ENCODE measurements at places on chromosomes 3 and 15. TPM values are rescaled to one million over a fixed set of nuclear protein-coding genes. Genes with fewer than 3 reads are reported as not detected.

DNA sequence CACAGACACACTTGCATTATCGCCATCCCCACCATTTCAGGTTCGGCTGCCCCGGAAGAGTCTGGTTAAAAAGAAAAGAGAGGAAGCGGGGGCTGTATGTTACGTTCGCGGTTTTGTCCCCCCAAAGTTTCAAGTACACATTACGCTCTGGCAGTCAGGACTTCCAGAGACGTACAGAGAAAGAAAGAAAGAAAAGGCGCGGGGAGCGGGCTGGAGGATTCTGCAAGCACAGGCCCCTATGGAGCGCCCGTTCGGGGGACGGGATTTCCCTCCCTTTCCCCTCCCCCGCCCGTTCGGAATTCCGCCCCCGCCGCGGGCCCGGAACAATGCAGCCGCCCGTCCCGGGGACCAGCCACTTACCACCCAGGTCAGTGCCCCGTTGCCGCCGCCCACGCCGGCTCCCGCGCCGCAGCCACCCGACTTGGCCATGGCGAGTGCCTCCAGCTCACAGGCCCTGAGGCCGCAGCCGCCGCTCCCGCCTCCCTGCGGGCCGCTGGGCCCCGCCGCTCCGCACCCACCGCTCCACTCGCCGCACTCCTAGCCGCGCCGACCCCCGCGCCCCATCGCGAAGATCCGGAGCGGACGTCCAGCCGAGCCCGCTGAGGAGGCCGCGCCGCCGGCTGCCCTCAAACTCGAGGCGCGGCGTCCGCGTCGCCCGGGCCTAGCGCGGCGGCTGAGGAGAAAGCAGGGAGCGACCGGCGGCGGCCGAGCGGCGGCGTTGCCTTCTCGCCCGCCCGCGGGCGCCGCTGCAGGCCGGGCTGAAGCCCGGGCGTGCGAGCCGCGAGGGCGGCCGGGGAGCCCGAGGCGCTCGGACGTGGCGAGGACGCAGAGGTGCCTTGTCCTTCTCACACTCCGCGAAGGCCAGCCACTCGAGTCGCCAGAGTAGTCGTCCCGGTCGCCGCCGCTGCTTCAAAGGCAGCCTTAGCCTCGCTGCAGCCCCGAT, 567 bp downstream of the TOP2B start:
- peaks cover 27% of the 10 kb centered on the region for H3K4me1 ChIP-seq
- H3K27me3 ChIP-seq: no peaks in the 10 kb centered on the region
- H3K36me3 ChIP-seq: no peaks in the 10 kb centered on the region
- DNase-seq: no peak
- peak overlapping the region; percentile 90 for H3K4me3 ChIP-seq
- peak overlapping the region; percentile 97 for H3K27ac ChIP-seq

DNA sequence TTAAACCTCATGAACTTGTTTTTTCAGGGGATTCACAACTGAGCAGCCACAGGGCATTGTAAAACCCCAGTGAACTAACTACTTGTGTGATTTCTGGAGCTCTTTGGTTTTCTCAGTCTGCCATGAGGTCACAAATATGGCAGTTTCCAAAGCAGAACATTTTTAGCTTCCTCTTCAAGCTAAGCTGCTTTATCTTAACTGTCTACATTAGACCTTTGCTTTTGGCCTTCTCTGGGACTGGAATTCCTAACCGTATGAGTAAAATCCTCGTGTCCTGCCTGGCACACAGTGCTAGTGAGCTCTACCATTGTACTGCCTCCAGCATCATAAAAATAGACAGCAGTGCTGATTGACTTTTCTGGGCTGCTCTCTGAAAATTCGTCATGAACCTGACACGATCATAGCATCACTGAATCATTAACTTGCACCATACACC, 22.1 kb downstream of the CDIN1 start:
- DNase-seq: no peak
- H3K27ac ChIP-seq: peak overlapping the region; percentile 86
- no peaks in the 10 kb centered on the region for H3K27me3 ChIP-seq
- H3K36me3 ChIP-seq: no peaks in the 10 kb centered on the region

The DGKG gene
- 114 TPM for total RNA-seq

DNA sequence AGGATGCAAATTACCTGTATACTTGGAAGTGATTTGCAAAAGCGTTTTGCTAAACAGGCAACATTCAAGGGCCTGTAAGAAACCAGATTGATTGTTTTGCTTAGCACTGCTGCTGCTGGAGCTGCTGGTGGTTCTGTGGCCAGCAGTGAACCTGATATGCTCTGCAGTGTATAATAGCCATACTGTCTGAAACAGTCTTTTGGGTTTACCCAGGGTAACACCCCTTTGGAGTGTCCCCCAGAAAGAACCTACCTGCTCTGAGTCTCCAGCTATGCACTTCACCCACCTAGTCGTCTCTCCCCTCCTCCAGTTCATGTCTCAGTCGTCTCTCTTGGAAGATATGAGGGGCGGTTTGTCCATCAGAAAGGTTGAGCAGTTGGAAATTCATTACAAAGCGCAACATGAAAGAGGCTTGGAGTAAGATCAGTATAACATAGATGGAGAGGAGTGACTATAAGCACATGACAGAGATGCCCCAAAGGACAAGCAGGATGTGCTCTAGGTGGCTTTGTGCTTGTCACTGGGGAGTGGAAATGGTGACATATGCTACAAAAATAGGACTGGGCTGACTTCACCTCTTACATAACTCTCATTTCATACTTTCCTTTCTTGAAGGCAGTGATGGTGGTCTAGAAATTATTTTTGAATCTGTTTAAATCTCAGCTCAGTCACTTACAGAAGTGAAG, 3.8 kb downstream of the MKRN2 start:
- no peaks in the 10 kb centered on the region for H3K36me3 ChIP-seq
- no peak for DNase-seq
- H3K4me1 ChIP-seq: peaks cover 71% of the 10 kb centered on the region
- H3K27me3 ChIP-seq: no peaks in the 10 kb centered on the region

DNA sequence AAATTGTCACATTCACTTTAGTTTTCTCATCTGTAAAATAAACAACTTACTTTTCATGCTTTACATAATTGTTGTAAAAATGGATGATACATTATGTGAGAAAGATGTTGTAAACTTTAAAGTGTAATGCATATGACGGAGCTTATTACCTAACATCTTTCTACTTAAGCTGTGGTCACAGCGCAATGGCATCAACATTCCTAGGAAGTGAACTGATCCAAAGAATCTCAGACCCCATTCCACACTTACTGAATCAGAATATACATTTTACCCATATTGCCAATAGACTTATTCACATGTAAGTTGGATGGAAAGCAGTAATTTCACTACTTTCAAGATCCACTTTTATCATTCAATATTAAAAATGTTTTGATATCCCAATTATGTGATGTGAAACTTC, 497.5 kb downstream of the FGF12 start:
- DNase-seq: no peak
- no peak overlapping the region for H3K4me3 ChIP-seq
- no peaks in the 10 kb centered on the region for H3K27me3 ChIP-seq

DNA sequence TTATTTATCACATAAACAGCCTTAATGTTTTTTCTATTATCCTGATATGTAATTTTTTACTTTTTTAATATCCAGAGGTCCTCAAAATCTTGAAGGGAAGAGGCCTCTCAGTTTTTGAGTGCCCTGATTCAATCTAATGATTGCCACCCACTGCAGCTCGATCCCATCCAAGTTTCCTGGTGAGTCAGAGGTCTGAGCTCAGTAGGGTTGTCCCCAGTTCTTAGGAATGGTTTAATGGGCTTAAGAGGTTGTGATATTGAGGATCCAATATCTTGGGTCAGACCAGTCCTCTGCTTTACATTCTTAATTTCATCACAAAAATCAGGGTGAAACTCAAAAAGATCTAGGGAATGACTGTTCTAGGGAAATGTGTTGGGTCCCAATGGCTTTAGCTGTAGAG, 238.5 kb downstream of the NSUN3 start:
- peaks cover 32% of the 10 kb centered on the region for H3K4me1 ChIP-seq
- no peaks in the 10 kb centered on the region for H3K36me3 ChIP-seq
- no peak overlapping the region for H3K4me3 ChIP-seq
- no peak for DNase-seq
- H3K27me3 ChIP-seq: no peaks in the 10 kb centered on the region

DNA sequence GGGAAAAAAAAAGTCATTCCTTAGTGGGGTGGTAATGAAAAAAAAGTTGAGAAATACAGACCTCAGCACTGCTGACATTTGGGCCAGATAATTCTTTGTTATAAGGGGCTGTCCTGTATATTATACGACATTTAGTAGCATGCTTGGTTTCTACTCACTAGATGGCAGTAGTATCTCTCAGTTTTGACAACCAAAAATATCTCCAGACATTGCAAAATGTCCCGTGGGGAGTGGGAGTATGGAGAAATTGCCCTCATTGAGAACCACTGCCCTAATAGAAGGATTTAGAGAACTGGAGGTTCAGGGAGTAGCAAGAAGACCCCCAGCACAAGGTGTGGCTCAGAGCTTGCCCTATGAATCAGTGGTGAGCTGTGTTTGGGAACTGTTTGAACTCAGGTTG, 28.6 kb upstream of the TEX264 start:
- H3K4me1 ChIP-seq: no peaks in the 10 kb centered on the region
- peaks cover 100% of the 10 kb centered on the region for H3K36me3 ChIP-seq
- H3K27me3 ChIP-seq: no peaks in the 10 kb centered on the region
- no peak overlapping the region for H3K27ac ChIP-seq

The RTP3 gene
- total RNA-seq: not detected

DNA sequence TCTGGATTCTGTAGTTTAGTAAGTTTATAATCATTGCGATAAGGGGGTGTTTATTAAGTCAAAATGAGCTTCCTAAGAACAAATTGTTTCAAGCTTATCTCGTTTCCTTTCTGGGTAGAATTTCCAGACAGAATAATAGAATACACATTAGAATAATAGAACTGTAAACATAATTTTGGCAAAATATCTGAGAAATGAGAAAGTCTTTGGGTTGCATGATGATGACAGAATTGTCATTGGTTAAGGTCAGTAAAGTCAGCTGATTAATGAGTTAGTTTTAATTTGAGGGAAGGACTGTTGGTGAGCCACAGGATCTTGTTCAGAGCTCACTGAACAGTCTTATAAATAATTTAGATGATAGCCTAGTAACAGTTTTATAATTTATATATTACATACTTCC, 10.2 kb downstream of the EIF2A start:
- no peaks in the 10 kb centered on the region for H3K27me3 ChIP-seq
- no peak for DNase-seq
- no peak overlapping the region for H3K4me3 ChIP-seq
- H3K4me1 ChIP-seq: no peaks in the 10 kb centered on the region
- no peak overlapping the region for H3K27ac ChIP-seq

DNA sequence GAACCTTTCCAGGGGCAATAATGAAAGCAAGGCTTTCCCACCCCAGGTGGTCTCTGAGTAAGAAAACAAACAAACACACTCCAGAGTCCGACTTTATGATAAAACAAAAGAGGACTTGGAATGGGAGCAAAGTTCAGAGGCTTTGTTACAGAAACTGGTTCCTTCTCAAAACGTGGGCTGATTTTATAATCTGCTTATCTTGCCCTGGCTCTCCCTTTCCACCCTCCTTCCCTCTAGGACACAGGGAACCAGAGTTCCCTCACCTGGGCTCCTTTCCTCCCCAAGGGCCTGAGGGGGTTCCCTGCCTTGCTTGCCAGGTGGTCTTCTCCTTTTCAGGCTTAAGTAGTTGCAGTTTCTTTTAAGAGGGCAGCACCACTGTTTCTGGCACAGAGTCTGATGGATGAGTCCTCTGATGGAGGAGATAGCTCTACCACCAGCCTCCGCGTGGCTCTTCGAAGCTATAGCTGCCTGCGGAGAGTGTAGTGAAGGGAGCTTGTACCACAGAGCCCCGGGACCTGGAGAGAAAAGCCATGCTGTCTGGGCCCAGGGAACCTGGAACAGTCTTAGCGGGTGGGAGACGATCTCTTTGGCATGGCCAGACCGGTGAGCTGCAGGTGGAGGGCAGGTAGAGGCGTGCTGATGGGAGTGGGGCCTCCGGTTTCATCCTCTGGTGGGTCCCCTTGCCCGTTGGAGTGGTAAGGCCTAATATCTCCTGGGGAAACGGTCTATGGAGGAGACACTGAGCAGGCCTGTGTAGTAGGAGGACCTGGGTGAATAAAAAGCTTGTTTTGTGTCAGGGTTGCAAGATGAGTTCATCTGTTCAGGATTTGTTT, 68.7 kb downstream of the SMAD6 start:
- peaks cover 44% of the 10 kb centered on the region for H3K4me1 ChIP-seq
- no peak overlapping the region for H3K4me3 ChIP-seq
- H3K36me3 ChIP-seq: no peaks in the 10 kb centered on the region
- DNase-seq: no peak

- no peaks in the 10 kb centered on the region for H3K36me3 ChIP-seq
- no peak overlapping the region for H3K27ac ChIP-seq
- H3K4me1 ChIP-seq: no peaks in the 10 kb centered on the region
- H3K4me3 ChIP-seq: no peak overlapping the region
These were observed 15.3 kb downstream of the IGDCC3 start for GRCh38 chr15:65362491-65362890.

DNA sequence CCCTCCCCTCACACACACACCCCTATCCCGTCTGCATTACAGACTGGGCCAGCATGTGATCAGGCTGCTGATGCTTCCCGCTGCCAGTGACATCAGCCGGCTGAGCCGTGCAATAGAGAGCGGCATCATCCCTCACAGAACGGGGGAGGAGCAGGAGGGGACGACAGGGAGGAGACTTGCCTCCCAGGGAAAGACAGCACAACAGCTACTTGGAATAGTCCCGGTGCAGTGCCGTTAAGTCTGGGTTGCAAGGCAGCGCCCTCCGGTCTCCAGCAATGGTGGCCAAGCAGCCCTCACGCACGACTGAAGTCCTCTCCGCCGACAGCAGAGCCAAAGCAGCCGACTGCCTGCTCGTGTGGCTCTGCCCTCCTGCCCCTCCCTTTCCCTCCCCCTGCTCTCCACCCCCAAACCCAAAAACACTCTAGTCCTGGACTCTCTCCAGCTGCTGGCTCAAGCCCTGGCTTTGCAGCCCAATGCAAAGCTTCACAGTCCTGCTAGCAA, 31.5 kb upstream of the RPS17 start:
- no peaks in the 10 kb centered on the region for H3K36me3 ChIP-seq
- H3K4me3 ChIP-seq: peak overlapping the region; percentile 49
- DNase-seq: no peak
- no peaks in the 10 kb centered on the region for H3K27me3 ChIP-seq

DNA sequence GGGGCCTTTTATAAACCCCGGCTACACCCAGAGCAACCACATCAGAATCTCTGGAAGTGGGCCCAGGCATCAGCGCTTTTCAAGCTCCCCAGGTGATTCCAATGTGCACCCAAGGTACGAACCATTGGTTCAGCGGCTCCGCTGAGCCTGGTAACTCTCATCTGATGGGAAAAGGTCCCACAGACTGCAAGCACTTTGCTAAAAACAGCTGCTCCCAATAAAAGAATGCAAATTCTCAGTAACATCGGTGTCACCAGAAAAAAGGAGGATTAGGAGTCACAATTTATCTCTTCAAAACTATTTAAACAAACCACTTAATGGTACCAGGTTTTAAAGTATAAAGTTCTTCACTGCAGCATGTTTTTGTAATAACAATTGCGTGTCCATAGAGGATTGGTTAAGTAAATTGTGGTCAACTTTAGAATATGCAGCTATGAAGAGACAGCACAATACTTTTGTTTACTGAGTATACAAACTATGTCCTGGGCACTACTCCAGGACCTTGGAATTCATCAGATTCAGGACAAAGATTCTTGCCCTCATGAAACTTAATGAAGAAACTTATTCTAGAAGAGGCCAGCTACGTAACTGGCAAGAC, 660.7 kb upstream of the ADAMTS9 start:
- no peak overlapping the region for H3K27ac ChIP-seq
- H3K4me3 ChIP-seq: no peak overlapping the region
- peaks cover 4% of the 10 kb centered on the region for H3K4me1 ChIP-seq
- no peaks in the 10 kb centered on the region for H3K27me3 ChIP-seq
- H3K36me3 ChIP-seq: no peaks in the 10 kb centered on the region
